ENCODE measurements at places on chromosomes 4 and X. TPM values are rescaled to one million over a fixed set of nuclear protein-coding genes. Genes with fewer than 3 reads are reported as not detected.

Gene FGG
- total RNA-seq, result not detected

Gene PLP1
- total RNA-seq, result 44.3 TPM

- no peak for ATAC-seq
These were observed 93.6 kb downstream of the DCTD start for GRCh38 chr4:182823576-182823975.

GRCh38 chr4:85860066-85860740, 385.3 kb downstream of the ARHGAP24 start:
- no peak for ATAC-seq

DNA sequence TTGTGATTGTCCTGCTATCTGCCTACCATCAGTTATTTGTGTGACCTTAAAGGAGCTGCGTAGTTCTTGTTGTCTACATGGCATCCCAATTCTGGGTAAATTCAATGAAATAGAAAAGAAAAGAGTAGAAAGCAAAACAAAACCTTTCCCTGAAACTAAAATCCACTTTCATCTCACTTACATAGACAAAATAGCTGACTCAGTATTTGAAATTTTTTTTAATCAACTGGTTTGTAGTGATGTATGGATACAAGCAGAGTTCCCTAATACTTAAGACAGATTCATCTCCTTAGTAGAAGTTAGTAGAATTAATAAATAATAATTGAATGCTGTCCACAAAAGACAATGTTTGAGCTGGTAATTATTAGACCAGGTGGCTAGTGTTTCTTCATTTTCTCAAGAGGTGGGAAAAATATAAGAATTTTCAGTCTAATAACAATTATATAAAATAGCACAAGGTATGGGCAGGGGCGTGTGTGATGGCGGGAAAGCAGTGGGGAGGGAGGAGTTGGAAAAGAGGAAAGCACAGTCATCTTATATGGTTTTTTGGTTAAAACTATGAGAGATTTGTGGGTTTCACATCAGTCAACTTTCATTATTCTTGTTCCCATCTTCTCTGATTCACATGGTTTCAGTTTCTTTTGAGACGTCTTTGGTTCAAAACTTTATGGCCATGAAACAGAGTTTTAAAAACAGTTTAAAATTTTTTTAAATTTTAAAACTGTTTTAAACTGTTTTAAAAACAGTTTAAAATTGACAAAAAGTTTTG, 275.2 kb downstream of the SPRY1 start:
- ATAC-seq, result no peak

DNA sequence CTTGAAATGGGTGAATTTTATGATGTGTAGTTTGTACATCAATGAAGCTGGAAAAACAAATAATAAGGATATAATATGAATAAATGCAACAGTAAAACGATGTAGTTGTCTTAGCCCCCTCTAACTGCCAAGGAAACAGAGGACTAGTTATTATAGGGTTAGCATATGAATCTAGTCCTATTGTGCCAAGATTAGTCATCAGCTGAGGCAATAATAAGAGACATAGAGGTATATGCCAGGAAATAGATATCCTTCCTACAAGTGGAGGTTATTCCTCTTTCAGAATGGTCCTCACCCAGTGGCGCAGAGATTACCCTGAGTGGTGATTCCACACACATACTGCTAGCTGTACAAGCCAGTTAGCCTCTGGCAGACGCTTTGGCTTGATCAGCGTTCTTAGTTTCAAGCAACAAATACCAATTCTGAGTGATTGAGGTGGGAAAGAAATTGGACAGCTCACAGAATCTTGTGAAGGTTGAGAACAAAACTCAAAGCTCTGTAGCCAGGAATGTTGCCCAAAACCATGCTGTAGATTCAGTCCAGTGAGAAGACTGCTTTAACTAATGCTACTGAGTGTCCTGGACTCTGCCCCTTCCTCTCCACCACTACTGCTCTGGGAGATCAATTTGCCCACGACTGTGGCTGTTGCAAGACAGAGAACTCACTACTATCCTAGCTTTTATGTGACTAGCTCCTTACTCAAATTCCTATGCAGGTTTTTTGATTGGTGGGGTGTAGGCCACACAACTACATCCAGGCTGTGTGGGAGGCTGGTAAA, 27.0 kb upstream of the ZNF280C start:
- ATAC-seq, result no peak

DNA sequence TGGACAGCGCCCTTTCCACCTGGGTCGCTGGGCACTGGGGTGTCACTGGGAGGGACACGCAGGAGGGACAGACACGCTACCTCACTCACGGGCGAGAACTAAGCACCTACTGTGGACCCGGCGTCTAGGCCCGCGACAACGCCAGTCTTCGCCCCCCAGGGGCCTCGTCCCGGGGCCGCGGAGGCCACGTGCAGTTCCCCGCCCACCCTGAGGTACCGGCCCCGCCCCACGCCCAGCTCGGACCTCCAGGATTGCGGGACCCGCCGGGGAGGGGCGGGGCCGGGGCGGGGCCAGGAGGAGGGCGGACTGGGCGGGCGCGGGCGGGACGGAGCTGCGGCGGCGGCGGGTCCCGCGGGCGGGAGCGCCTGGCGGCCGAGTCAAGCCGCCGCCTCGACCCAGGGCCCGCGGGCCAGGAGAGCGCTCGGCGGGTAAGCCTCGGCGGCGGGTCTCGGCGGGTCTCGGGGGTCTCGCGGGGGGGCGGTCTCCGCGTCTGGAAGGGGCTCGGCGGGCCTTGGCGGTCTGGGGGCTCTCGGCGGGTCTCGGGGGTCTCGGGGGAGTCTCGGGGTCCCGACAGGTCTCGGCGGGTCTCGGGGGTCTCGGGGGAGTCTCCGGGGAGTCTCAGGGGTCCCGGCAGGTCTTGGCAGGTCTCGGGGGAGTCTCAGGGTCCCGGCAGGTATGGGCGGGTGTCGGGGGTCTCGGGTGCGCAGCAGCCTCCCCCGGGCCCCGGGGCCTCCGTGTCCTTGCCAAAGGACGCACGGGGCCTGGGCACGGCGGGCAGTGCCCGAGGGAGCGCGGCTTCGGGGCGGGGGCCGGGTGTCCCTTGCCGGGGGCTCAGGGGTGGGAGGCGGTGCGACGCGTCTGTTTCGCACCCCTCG, at the start of gene SH3BP2:
TSS of gene SH3BP2 (plus strand) at position 375 of the 875 bp plus-strand sequence. CDS start 27,533 bp downstream, outside the sequence.
- ATAC-seq, result peak; percentile 83

GRCh38 chrX:134369576-134369975, 90.4 kb upstream of the HPRT1 start:
- no peak for ATAC-seq
